NCI-H1930 (cell line): ENCODE measurements at places on chromosomes 5 and 9.

GRCh38 chr9:107685901-107686300, 196.3 kb upstream of the KLF4 start:
- DNase-seq: no peak

GRCh38 chr9:135761150-135761844, 59.3 kb downstream of the KCNT1 start:
- DNase-seq: no peak

- DNase-seq: no peak
Observed at GRCh38 chr5:151676719-151677118, 10.0 kb downstream of the SPARC start.

DNA sequence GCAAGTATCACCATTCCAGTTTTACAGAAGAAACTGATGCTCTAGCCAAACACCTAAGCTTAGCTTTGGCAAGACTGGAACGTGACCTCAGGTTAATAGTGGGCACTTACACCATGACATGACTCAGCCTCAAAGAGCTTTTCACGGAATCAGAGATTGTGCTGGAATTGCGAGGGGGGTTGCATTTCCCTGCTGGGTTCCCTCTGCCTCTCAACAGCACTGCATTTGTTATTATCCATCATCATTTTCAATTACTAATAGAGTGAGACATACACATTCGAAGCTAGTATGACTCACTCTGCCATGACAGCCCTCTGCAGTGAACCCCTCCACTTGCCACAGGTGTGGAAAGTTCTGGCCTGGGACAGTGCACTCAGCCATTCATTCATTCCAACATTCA, 8.0 kb downstream of the SPOCK1 start:
- DNase-seq: no peak

DNA sequence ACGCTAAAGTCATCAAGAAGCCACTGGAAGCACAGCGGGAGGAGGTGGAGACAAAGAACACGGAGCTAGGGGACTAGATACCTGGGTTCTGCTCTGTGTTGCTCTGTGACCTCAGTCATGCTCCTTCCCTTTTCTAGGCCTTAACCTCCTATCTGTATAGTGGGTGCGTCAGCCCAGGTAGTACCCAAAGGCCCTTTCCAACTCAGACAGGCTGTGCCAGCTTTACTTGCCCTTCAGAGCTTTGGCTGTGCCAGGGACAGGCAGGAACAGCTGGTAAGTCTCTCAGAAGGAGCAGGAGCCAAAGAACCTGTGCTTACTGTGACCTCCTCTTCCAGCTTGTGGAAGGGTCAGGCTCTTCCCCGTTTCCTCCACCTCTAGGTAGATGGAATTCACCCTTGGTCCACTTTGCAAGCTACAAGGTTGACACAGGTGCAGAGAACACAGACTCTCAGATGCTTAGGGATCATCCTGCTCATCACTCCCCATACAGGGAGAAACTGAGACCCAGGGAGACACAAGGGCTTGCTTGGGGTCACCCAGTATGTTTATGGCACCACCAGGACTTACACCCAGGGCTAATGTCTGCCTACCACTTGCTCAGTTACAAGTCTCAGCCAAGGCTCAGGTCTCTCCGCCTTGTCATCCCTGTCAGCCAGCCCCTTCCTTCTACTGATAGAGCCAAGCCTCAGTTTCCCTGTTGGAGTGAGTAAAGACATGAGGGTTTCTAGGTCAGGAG, 1.7 kb downstream of the CCDC69 start:
- DNase-seq: no peak

- no peak for DNase-seq
Observed at GRCh38 chr5:172443441-172444109, 10.8 kb downstream of the SH3PXD2B start.

DNA sequence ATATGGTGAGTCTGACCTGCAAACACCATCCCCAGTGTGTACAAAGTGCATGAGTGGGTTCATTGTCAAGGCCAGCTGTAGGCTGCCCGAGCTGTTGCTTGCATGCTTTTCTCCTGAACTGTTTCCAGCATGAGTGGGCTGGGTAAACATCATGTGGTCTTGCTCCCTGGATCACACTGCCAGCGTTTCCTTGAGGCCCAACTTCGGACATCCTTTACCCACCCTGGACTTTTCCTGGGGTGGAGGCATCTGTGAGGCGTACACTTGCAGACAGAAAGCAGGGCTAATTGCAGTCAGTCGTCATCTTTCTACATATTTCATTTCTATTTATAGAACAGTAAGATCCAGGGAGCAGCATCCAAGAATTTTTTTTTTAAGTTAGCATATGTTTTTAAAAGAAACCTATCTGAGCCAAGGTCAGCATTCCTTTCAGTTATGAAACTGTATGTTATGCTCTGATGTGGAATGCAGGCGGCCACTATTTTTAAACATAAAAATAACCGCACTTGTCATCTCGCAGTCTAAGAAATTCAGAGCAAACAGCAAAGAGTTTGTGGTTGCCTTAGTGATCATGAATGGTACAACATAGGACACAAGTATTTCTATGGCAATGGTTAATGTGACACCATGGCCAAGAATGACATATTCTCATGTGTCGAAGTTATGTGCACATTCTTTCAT, 106.5 kb upstream of the DMRT1 start:
- no peak for DNase-seq
